Cortex of kidney (tissue), 1 donor: ENCODE measurements at places on chromosomes 1 and 21.

DNA sequence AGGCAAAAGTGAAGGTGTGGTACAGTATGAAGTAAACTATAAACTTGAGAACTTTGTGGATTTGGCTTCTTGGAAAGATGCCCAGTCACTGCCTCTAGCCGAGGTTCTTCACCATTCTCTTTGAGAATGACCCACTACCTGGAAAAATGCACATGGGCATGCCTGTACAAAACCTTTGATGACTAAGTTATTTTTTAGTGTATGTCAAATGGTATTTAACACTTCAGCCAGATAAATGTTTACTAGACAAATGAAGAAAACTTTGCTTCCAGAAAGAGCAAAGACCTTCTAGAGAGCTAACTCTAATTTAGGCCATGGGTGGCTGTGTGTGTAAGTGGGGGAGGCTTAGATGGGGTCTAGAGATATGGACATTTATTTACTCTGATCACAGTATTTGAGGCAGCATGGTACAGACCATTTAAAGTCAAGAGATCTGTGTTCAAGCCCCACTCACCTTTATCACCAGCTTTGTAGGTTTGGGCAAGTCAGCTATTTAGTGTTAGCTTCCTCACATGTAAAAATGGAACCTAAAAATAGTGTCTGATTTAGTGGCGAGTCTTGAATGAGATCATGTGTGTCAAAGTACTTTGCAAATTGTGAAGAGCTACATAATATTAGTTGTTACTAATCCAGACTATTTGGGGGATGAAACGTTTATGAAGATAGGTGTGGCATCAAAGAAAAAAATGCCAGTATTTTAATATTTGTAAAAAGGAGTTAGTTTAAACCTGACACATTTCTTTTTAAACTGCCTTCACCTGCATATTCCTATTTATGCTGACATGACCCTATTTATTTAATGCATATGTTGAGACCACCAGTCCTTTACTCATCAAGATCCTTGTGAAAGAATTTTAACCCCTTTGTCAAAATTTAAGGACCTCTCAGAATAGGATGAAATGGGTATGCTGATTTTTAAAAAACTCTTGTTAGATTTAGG, 20.2 kb downstream of the NFYC start:
- DNase-seq = no peak

GRCh38 chr1:7948960-7949359, 8.3 kb upstream of the TNFRSF9 start:
- no peak for DNase-seq

DNA sequence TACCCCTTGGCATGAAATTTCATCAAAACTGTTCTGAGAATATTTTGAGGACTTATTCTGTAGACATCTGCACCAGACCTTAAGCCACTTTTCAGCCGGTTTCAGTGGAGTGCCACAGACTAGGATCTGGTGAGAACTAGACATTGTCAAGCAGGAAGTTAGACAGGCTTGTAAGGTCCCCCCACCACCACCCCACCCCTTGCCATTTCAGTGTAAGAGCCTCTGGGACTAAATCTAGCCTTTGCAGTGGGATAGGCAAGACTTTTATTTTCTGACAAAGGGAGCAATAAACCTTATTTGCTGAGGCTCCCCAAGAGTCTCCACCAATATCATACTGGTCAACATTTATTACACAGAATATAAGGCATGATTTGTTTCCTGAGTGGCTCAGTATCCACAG, 77.9 kb upstream of the EXO1 start:
- no peak for DNase-seq

DNA sequence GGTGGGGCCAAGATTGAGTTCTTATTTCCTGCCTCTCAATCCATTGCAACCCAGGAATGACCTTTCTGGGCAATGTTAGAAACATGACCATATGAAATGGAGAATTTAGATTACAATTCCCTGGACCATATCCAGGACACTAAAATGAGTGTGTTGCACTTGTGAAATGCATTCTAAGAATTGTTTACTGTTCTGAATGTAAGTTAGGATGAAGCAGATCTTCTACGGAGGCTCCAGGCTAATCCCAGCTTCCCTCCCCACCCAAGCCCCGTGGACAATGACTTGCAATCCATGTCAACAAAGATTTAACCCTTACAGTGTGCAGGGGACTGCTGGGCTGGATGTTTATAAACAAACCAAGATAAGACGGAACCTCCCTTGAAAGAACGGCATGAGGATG, 31.7 kb upstream of the HAO2 start:
- no peak for DNase-seq

- DNase-seq = no peak
Measured at GRCh38 chr1:27525296-27526272, 35.6 kb upstream of the WASF2 start.

GRCh38 chr1:117851687-117852086, 77.7 kb downstream of the GDAP2 start:
- DNase-seq = no peak

DNA sequence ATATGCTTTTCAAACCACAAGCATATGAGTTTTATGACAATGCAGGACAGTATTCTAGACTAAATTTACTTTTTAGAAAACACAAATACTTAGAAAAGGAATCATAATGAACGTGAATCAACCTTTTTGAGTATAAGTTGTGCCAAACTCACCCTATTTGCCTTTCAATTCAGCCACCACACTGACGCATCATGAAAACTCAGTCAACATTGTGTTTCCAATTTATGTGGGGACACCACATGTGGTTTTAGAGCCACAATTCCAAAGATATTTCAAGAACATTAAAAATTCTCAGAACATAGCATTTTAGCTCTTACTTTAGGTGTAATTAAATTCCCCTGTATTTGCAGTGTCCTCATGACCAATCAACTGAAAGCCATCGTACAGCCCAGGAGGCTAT, 118.8 kb downstream of the PTBP2 start:
- DNase-seq = no peak

DNA sequence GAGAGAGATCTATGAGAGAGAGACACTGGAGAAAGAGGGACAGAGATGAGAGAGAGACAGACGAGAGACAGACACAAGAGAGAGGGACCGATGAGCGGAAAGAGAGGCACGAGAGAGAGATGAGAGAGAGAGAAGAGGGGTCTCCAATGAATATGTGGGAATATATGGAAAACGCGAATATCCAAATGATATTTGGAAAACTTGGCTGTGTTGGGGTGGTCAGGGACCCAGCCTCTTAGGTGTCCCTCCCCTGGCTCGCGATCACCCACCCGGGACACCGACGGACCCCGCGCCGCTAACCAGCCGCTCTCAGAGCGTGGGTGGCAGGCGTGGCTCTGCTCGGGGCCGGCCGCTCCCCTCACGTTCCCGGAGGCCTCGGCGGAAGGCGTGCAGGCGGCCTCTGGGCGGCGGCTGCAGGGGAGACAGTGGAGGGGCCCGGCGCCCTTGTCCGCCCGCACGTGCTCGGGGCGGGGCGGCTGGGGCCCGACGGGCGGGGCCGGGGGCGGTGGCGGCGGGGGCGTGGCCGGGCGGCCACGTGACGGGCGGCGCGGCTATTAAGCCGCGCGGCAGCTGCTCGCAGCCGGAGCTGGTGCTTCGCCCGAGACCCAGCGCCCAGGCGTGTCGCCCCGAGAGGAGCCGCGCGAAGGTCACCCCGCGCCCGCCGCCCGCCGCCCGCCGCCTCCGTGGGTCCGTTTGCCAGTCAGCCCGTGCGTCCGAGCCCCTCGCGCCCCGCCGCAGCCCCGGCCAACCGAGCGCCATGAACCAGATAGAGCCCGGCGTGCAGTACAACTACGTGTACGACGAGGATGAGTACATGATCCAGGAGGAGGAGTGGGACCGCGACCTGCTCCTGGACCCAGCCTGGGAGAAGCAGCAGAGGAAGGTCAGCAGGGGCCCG, at the start of gene ACTN2:
ACTN2 (plus strand) TSS at position 583 of the 898 bp plus-strand sequence; CDS start at position 758, 175 bp downstream.
- DNase-seq = no peak

GRCh38 chr1:231603598-231604275, 22.9 kb upstream of the DISC1 start:
- DNase-seq = no peak

DNA sequence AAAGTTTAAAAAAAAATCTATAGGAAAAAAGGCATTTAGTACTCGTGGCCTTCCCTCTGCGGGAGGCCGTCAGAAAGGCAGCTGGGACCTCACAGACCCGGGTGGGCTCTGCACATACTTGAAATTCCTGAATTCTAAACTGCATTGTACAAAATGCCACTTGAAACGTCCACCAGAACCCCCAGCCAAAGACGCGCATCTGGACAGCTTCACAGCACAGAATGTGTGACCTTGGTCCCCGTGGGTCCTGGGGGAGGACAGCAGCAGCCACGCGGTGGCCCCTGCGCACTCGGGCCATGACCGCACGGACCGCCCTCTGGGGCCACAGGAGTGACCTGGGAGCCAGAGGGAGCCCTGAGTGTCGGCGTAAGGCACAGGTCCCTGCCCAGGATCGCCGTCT, 20.6 kb upstream of the MRPS14 start:
- no peak for DNase-seq

DNA sequence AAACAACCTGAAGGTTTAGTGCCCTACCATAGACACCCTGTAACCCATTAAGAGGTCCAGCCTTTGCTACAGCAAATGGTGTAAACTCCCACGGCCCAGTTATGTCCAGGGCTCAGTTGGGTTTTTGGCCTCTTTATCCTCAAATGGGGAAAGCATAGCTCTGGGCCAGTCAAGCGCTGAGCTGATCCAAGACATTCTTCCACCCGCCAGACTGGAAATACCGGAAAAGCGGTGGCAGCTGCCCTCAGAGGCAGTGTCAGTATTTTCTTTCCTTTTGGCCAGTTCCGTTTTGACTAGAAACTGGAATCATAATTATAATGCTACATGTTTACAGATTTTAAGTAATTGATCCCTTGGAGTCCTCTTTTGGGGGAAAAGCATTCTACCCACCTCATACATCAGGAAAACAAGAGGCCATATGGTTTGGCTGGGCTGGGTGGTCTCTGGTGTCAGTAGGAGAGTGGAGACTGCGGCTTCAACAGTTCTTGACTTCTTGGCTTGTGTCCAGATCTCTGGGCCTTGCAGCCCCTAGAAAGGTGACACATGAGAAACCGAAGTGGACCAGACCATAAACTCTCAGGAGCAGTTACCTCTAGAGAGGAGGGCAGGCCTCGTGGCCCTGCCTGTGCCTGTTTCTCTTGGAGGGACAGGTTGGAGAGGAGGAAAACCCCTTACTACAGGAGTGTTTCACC, 30.2 kb upstream of the CLDN14 start:
- DNase-seq = no peak

DNA sequence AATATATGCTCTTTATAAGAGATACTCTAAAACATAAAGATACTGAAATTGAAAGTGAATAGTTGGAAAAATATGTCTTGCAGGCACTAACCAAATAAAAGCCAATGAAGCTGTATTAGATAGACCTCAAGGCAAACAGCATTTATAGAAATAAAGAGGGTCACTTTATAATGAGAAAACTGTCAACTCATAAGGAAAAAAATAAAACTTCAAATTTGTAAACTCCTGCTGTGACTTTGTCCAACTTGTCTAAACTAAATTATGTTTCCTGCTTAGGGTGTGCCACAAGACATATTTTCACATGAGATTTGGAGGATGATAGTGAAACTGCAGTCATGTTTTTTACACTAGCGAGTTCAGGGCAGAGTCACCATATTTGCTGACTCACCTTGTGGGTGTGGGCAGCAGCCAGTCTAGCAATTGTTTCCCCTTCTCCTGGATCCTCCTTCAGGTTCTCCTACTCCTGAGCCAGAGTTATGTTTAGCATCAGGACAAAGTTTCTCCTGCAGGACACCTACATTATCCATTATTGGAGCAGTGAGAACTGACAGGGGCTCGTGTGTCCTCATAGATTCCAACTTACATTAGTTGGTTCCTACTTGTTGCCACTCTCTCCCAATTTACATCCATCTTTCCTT, 43.8 kb downstream of the CD53 start:
- DNase-seq = no peak

DNA sequence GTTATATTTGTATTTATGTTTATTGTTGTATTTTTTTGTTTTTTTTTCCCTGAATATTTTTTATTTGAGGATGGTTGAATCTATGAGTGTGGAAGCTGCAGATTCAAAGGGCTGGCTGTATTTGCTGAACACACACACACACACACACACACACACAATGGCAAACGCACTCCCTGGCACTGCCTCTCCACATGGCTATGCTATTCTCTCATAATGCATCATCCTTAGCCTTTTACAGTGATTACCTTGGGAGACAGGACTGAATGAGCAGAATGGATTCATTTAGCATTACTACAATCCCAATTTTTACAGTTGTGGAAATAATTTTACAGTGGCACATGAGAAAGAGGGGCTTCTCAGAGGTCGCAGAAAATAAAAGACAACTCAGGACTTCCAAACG, 390.1 kb downstream of the PCP4 start:
- no peak for DNase-seq

GRCh38 chr1:73898540-73898939, 299.4 kb downstream of the LRRIQ3 start:
- DNase-seq = no peak

- DNase-seq = no peak
Measured at GRCh38 chr21:21290751-21291150, 292.5 kb downstream of the NCAM2 start.

DNA sequence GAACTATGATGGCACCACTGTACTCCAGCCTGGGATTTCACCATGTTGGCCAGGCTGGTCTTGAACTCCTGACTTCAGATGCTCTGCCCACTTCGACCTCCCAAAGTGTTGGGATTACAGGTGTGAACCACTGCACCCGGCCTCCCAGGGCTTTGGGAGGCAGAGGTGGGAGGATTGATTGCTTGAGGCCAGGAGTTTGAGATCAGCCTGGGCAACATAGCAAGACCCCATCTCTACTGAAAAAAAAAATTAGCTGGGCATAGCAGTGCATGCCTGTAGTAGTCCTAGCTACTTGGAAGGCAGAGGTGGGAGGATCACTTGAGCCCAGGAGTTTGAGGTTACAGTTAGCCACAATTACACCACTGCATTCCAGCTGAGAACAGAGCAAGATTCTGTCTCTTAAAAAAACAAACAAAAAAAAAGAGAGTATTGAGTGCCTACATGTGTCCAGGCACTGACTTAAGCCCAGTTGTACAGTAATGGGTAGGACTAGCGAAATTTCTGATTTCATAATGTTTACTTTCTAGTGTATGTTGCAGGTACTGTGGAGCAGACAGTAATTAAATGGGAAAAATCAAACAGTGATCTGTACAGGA, 4.2 kb downstream of the MANEAL start:
- no peak for DNase-seq

- DNase-seq = no peak
Measured at GRCh38 chr1:158833264-158833663, 2.1 kb downstream of the MNDA start.

DNA sequence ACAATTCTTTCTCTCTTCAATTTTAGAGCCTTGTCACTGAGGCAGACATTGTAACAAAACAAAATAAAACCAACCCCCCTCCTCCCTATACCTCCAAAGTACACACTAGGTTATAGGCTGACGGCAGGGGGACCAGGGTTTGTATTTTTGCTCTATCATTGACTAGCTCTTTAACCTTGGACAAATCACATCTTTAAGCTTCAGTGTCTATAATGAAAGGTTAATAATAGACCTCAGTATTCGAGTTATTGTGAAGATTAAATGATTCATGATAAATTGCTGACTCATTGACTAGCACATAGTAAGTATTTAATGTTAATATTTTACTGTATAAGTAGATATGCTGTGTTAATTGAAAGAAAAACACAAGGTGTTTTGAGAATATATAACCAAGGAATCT, 1267.6 kb upstream of the ADGRL2 start:
- no peak for DNase-seq

- no peak for DNase-seq
Measured at GRCh38 chr21:15080526-15080925, 15.7 kb upstream of the NRIP1 start.
